ENCODE measurements at places on chromosomes 7 and 10.

DNA sequence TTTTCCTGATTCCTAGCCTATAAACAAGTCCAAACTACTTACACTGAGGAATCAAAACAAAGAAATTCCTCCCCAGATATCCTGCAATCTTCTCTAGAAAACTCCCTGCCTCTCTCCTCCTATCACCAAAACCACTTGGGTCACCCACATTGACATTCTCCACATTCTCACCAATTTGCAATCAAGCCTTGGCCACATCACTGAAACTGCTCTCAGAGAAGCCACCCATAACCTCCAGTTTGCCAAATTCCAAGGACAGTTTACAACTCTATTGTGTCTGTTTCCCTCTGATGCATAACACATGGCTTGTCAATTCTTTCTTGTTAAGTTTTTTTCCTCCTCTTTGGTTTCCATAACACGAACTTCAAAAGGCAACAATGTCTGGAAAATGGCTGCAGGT, 233.5 kb downstream of the XPNPEP1 start:
- no peak for DNase-seq

DNA sequence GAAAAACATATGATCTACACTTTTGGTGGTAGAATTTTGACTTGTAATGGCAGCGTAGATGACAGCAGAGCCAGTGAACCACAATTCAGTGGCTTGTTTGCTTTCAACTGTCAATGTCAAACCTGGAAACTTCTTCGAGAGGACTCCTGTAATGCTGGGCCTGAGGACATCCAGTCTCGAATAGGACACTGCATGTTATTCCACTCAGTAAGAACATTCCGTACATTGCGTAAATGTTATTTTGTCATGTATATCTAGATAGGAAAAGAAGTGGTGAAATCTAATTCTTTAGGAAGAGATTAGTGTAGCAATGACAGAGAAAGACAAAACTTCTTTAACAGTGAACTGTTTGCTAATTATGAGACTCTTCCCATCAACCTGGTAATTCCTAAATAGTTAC, 112.9 kb downstream of the PODXL start:
- no peak for DNase-seq

DNA sequence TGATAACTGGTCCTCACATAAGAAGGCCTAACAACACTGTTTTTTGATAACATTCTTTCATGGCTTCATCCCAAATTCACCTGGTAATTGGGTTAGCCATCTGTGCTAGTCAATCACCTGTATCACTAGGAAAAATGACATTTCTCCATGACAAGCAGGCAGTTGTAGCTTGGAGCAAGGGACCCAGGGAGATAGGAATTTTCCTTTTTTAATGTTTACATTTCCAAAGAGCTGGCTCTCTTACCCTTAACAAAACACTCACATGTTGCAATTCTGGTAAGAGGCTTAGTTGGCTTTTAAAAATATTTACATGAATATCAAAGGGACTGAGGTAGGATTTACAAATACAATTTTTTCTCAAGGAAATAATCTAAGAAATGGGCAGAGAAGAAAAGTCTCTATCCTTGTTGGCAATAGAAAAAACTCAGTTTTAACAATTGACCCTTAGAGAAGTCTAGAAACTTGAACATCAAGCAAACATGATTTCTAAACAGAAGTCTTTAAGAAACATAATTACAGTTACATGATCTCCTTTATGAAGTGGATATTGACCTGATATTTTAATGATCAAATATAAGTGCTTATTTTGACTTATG, 16.1 kb upstream of the AKR1C1 start:
- DNase-seq = no peak

DNA sequence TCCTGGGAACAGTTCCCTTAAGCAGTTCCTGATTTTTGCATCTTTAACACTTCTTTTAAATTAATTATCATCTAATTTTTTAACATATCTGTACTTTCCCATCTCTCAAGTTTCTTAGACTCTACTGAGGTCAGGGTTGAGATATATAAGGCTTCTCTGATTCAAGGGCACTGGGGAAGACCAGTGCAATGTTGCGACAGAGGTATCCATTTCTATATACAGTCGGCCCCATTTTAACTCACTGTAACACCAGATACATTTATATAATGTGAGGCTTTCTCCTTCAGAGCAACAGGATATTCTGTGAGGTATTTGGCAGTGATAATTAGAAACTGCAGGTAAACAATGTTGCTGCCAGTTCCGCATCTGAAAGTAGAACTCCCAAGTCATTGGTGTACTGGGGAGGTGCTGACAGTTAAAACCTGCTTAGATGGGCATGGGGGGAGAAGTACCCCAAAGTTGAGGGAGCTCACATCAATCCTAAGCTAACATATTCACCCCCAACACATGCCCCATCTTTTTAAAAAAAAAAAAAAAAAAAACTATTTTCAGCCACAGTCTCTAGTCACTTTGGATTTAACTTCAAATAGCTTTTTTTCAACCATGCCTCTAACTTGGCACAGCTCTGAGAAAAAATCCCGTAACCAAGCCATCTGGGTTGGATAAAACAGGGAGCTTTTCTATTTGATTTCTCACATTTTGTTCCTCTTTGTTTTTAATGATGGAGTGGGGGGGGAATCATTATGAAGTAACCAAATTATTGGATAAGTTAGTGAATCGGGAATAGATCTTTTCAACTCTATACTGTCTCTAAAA, 62.9 kb downstream of the REEP3 start:
- DNase-seq = no peak
